HEK293T (cell line): ENCODE measurements at places on chromosomes 13 and 19.

DNA sequence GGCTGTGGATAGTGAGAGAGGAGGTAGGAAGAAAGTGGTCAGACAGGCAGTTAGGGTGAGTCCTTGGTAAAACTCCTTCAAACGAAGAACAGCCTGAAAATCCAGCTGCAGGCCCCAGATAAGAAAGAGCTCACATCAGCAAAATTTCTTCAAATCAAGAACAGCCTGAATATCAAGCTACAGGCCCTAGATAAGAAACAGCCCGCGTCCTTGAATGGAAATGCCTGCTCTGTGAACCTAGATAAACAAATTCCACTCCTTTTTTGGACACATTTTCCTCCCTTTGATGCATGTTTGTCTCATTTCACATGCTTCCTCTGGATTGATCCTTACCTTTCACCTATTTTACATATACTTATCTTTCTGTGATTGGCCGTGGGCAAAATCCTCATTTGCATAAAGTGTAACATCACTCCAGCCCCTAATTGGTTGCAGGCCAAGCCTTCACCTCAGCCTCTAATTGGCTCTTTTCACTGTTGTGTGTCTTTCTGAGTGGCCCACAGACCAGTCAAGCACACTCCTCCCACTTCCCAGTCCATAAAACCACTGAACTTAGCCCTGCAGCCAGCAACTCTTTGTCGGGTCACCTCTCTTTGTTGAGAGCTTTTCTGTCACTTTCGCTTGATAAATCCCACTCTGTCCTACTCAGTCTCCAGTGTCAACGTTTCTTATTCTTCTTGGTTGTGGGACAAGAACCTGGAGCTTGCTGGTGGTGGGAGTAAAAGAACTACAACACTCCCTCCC lies 6.0 kb upstream of the SULT2A1 start:
- no peak for DNase-seq

DNA sequence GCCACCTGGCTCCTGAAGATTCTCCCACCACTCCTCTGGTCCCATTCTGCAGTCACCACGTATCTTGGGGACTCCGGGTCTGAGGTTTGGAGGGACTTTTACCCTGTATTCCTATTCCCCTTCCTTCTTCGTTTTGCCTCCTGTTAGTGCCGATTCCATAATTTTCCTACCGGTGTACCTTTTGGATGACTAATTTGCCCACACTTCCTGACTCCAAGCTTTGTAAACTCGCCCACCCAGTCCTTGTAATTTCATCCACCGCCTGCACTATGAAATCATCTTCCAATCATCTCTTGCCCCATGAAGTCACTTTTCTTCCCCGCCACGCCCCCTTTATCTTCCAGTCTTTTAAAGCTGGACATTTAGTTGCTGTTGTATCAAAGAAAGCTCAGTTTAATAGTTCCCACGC lies 572 bp downstream of the UCHL3 start:
- peak; percentile 78 for DNase-seq

DNA sequence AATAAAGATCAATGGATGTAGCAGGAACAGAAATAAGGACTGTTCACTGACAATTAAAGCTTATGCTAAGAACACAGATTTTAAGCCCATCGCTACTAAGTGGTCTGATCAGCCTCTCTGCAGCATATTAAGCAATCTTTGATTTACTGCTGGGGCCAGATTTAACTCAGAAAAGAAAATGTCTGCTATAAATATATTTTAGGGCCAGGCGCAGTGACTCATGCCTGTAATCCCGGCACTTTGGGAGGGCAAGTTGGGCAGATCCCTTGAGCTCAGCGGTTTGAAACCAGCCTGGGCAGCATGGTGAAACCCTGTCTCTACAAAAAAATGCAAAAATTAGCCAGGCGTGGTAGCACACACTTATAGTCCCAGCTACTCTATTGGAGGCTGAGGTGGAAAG lies 43.0 kb downstream of the METTL21C start:
- no peak for DNase-seq

DNA sequence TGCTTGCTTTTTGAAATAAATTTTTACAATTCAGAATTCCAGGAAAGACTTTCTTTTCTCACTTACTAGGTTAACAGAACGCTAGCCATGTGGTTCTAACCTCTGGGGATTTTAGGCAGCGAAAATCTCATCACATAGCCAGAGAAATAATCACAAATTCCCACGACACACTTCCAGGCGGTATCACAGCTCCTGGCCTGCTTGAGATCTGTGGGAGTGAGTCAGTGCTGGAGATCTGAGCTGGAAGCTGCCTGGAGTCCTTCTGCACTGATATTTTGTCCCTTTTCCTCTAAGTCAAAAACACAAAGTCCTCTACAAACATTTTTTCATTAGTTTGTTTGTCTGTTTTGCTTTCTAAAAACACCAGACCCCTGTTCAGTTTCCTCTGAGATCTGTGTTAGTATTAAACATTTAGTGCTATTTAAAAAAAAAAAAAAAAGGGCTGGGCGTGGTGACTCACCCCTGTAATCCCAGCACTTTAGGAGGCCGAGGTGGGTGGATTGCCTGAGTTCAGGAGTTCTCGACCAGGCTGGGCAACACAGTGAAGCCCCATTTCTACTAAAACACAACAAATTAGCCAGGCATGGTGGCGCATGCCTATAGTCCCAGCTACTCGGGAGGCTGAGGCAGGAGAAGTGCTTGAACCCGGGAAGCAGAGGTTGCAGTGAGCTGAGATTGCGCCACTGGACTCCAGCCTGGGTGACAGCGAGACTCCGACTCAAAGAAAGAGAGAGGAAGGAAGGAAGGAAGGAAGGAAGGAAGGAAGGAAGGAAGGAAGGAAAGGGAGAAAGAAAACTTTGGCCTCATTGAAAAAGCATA lies 12.2 kb upstream of the UBE2L5 start:
- DNase-seq: no peak
